ENCODE measurements at places on chromosomes 5 and 9.

GRCh38 chr9:122816163-122816867 lies 12.1 kb downstream of the PDCL start:
- no peak for DNase-seq

GRCh38 chr5:151155775-151156506 lies 1.6 kb downstream of the ANXA6 start:
- DNase-seq, result no peak

DNA sequence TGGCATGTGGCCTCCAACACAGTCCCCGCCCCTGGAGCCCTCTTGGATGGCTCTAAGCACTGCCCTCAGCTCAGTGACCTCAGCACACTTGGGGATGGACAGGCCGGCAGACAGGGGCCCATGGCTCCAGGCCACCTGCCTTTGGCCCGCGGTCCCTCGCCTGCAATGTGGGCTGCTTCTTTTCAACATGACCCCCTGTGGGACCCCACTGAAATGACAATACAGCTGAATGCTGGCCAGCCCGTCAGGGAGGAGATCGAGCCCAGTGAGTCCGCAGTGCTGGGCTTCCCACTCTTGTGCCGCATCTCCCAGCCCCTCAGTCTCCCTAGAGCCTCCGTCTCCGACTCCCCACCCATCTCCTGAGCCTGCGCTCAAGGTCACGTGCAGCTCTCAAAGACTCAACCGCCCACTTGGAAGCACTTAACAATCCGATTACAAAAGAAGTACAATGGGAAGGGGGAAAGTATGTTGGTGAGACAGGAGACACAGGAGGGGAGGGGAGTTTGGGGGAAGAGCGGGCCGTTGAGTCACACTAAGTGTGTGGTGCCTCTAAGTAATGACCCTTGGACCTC lies 238.9 kb downstream of the HSPA4 start:
- no peak for DNase-seq

DNA sequence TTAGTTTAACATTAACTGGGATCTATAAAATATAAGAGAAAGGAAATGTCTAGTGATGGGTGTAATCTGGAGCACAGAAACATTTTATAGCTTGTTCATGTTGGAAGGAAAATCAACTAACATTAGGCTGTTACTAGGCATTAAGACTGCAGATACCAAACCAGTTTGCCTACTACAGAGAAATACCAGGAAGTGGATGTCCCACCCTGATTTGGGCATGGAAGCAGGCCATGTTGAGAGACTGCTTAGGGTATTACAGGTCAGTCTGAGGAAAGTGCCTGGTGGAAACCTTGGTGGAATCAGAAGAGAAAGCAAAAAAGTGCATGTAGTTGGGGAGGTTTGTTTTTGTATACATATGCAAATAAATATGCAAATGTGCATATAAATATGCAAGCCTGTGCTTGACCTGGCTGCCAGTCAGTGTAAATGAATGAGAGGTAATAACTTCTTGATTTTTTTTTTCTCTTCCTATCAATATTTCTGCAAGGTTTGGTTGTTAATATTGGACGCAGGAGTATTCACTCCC lies 9.6 kb upstream of the CCDC112 start:
- DNase-seq, result no peak

DNA sequence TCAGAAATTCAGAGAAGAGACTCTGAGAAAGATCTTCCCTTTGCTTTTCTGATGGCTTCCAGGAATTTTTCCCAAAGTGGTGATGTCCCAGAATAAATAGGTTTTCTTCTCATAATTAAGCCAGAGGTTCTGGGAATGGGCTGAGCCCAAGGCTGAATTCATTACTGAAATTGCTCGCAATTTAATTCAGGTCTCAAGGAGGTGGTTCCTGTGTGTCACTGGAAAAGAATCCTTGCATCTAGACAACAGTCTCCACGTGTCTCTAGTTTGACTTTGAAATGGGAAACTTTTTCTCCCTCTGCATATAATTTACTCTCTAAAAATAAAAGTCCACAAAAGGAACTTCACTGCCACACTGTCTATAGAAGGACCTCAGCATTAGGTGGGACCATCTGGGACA lies 27.8 kb upstream of the STX17 start:
- DNase-seq, result no peak

GRCh38 chr5:83711982-83712601 lies 8.6 kb downstream of the HAPLN1 start:
- DNase-seq, result no peak

- no peak for DNase-seq
Measured at GRCh38 chr5:178895615-178896571, at the start of gene ZFP2. Gene ZFP2, plus strand, starts transcription at chr5:178895913. Its CDS starts 35,401 bp downstream, at chr5:178931314.

- DNase-seq, result no peak
Measured at GRCh38 chr5:38207343-38207742, 51.0 kb upstream of the EGFLAM start.

- no peak for DNase-seq
Measured at GRCh38 chr9:34591917-34592866, 2.7 kb upstream of the CNTFR start.

DNA sequence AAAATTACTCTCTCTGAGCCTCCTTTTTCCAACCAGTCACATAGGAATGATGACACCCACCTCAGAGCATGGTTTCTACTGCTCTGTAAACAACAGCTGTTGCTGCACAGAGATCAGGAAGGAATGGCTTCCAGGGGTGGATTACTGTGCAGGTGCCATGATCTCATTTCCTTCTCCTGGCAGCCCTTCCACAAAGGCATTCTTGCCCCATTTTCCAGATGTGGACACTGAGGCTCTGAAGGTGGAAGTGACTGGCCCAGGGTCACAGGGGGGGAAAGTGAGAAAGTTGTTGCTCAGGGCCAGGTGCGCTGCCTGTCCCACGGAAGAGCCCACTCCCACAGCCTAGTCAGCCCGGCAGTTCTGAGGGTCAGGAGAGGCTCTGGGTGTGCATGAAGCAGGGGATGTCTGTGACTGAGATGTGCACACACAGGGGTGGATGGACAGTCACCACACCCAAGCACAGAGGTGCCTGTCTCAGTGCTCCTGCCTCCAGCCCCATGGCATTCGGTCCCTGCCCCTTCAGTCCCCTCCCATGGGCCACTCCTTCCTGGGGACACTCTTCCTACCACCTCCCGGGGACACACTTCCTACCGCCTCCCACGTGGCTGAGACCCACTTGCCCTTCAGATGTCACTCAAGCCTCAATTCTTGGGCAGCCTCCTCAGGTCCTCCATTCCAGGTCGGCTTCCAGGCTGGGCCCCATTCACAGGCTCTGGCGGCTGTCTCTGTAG lies 17.0 kb downstream of the FGFR4 start:
- no peak for DNase-seq

DNA sequence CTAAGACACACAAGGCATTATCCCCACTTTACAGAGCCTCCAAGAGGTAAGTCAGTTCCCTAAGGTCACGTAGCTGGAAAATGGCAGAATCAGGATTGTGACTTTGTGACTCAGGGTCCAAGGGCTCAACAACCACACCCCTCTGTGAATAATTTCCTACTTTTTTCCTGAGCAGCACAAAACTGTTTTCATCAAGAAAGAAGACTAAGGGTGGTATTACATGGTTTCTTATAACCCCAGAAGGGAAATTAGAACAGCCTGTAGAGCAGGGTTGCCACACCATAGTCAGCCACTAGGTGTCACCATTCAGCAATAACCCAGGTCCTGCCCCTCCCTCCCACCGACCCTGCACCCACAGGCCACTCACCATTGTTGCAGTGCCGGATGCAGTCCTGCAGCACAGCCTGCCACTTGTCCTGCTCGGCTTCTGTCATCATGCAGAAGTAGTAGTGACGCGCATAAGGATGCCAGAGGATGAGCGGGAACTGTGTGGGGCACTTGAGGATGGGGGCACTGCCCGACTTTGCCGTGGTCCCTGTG lies 72.1 kb downstream of the LRSAM1 start:
- no peak for DNase-seq

GRCh38 chr9:617445-618085 lies 223.9 kb upstream of the DMRT1 start:
- DNase-seq, result no peak

DNA sequence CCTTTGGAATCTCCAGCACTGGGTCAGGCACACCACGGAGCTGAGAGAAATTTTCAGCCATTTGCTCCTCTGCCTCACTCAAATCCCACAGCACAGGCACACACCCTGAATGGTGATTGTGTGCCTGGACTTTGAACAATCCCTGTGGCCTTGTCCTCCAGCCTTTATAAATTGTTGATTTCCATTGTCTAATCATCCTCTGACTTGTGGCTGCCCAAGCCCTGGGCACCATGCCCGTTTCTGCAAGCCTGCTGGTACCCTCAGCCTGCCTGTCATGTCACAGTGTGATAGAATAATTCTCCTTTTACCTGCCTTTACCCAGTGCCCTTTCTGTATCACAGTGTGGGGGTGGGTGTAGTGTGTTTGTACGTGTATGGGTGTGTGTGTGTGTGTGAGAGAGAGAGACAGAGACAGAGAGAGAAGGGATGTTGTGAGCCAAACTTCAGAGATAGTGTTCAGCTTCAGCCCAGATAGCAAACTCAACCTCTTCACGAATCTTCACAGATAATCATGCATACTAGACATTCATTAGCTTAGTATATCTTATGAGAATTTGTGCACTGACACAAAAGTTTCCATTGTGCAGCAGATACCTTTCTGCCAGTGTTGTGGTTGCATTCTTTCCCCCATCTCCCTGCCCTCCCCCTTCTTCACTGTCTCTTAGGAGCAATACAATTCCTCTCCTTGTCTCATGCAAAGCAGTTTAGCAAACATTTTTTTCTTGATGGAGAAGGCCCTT lies 27.8 kb upstream of the SLC44A1 start:
- no peak for DNase-seq

- DNase-seq, result no peak
Measured at GRCh38 chr9:98317134-98317857, 61.8 kb upstream of the TBC1D2 start.

GRCh38 chr5:74767579-74767913 lies 497 bp downstream of the NSA2 start:
- DNase-seq, result no peak

GRCh38 chr5:32791536-32792243 lies 80.6 kb downstream of the NPR3 start:
- DNase-seq, result no peak

DNA sequence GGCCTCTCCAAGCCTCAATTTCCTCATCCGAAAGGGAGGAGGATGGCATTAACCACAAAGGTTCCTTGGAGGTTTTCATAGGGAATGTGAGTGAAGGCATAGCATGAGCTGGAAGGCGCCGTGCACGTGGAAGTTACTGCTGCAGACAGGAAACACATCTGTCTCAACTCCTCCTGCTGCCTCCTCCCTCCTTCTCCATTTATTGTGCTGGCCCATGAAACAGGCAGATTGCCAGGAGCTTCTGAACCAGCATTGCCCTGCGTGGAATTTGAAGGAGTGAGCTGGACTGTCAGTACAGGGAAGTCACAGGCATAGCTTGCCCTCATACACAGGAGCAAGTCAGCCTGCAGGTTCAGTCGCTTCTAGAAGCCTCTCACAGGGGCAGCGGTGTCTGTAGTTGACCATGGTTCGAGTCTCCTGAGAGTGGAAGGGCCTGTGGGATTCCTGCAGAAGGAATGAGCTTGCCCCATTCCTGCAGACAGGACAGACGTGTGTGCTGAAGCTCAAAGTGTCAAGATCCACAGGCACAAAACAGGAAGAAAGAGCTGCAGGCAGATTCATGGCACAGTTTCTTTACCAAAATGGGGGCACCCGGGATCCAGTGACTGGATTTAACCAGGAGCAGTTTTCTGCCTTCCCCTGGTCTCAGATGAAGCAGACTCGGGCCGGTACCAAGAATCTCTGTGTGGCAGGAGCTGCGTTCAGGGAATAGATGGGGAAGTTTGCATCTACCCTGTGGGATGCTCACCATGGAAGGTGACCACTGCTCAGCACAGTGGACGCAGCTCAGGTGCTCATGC lies 48.7 kb upstream of the CTSL start:
- no peak for DNase-seq

GRCh38 chr5:19837536-19838174 lies 150.3 kb downstream of the CDH18 start:
- no peak for DNase-seq

GRCh38 chr9:5841771-5842573 lies 9.1 kb upstream of the ERMP1 start:
- no peak for DNase-seq

DNA sequence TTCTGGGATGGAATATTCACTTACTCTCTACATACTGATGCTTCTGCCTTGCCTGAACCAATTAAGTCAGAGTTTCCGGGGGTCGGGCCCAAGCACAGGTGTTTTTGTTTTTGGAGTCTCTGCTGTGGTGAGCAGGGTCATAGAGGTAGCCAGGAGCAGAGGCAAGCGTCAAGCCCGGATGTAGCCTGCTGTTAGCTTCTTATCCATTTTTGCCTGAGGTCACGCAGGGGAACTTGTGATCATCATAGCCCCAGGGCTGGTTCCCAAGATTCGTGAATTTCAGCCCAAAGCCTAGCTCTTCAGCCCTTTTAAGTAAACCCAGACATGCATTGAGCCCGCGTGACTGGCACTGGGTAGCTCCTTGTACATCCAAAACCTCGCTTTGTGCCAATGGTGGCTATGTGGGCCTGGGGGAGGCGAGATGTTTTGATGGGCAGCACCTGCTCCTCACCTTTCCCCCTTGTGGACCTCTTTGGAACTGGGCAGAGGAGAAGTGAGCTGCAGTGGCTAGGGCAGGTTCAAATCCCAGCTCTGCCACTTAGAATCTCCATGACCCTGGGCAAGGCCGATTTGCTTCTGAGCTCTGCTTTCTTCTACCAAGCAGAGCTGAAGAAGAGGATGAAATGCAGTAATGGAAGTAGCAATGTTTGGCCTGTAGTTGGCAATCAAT lies 33.7 kb downstream of the FGF18 start:
- DNase-seq, result no peak

DNA sequence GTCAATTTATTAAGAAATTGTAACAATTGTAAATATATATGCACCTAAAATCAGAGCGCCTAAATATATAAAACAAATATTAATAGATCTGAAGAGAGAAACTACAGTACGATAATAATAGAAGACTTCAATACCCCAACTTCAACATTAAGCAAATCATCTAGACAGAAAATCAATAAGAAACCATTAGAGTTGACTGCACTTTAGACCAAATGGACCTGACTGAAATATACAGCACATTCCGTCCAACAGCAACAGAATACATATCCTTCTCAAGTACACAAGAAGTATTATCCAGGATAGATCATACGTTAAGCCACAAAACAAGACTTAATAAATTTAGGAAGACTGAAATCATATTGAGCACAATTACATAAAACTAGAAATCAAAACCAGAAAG lies 208.7 kb downstream of the MED10 start:
- DNase-seq, result no peak
